ENCODE measurements at places on chromosomes 4 and X.

DNA sequence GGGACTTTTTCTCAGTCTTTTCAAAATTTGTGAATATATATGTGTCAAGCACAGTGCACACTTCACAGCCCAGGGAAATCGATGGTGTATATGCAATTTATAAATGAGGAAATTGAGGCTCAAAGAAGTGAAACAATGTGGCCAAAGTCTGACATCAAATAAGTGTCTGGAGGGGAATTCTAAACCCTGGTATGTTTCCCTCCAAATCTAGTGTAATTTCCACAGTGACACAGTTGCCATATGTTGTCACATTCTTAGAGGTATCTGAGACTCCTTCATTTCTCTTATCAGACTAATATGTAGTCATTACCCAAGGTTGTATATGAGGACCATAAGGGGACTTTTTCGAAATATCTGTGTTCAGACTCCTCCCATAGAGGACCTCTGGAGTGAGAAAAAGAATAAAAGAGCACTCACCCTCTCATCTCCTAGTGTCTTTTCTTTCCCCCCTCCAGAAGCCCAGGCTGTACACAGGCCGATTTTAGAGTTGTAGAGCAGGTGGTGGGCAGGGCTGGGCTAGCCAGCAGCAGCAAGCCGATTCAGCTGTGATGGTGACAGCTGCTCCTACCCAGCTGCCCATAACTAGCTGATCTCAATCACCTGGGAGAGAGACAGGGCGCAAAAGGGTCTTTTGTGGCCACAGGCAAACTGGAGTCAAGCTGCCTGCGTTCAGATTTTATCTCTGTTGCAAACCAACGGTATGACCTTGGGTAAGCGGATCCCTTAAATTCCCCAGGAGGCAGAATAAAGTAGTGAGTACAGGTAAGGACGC, 55.1 kb downstream of the CLCN5 start:
- DNase-seq: no peak

GRCh38 chrX:126820700-126821420, 1.3 kb downstream of the PRR32 start:
- DNase-seq: no peak

GRCh38 chrX:68261060-68261672, 172.1 kb downstream of the OPHN1 start:
- no peak for DNase-seq

DNA sequence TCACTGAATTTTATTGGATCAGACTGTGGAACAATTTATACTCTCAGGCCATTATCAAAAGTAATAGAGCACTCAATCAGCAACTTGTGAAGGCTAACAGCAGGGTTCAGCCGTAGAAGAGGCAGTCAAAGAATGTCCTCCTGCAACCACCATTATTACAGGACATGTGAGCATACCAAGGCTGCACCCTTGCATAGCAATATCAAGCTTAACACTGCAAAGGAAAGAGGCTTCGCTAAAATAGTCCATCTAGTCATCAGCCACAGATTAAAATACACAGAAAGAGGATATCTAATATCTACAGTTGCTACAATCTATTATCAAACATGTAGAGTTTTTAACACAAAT, 42.9 kb upstream of the TMPRSS11B start:
- DNase-seq: no peak

All from T-helper 9 cell (primary cell).